ENCODE measurements at places on chromosomes 5 and 9. TPM values are rescaled to one million over a fixed set of nuclear protein-coding genes. Genes with fewer than 3 reads are reported as not detected.

The TLX3 gene
- total RNA-seq, result not detected

The PCDHGB6 gene
- 5.7 TPM for total RNA-seq

DNA sequence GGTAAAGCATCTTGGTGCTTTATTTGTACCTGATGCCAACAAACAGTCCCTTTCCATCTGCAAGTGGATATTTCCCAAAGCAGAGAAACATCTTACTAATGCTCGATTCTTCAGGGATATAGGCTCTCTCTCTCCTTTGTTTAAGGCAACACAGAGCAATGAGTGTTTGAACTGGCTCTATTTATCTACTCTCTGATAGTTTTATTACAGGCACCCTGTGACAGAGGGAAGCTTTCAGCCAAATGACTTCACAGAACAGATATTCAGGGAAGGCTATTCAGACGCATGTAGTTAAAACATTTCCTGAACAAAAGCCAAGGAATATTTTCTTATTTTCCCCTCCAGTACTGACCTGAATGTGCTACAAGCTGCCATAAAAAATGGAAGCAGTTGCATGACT, 141.8 kb downstream of the YIPF5 start:
- no peak for DNase-seq

GRCh38 chr5:151154931-151155774, 2.4 kb downstream of the ANXA6 start:
- DNase-seq, result no peak

The KCNV2 gene
- not detected for total RNA-seq

- DNase-seq, result no peak
Observed at GRCh38 chr5:131381021-131381420, 117.2 kb downstream of the CDC42SE2 start.
